ENCODE measurements at places on chromosomes 11 and 22.
A peak's percentile ranks its signal among the peaks of the same experiment; 100 is the strongest.

- peak; percentile 55 for DNase-seq
Observed at GRCh38 chr11:10375280-10375971, 70.6 kb downstream of the ADM start.

- no peak for DNase-seq
Observed at GRCh38 chr22:29259253-29259899, 8.4 kb downstream of the RHBDD3 start.

GRCh38 chr11:47376525-47377371 is 1.6 kb downstream of the SPI1 start:
- no peak for DNase-seq

- DNase-seq: no peak
Observed at GRCh38 chr11:11379661-11380060, 26.6 kb upstream of the CSNK2A3 start.

DNA sequence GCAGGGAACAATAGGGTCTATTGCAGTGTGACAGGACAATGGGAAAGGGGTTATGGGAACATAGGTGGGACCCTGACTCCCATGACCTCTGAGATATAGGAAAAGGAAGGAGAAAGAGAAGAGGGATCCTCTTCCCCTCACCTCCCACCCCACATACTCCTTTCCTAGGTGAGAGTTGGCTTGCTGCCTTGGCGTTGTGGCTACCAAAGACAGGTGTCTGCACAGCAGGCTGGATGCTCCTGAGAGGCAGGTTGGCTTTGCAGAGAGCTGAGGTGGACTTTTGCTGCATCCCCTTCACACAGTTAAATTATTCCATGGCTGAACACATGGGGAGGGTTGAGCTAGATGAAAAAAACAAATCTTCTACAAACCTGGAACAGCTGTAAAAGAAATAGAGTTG is 80.7 kb downstream of the SYT9 start:
- no peak for DNase-seq

GRCh38 chr22:27045103-27045947 is 387.9 kb downstream of the MIAT start:
- peak; percentile 46 for DNase-seq

DNA sequence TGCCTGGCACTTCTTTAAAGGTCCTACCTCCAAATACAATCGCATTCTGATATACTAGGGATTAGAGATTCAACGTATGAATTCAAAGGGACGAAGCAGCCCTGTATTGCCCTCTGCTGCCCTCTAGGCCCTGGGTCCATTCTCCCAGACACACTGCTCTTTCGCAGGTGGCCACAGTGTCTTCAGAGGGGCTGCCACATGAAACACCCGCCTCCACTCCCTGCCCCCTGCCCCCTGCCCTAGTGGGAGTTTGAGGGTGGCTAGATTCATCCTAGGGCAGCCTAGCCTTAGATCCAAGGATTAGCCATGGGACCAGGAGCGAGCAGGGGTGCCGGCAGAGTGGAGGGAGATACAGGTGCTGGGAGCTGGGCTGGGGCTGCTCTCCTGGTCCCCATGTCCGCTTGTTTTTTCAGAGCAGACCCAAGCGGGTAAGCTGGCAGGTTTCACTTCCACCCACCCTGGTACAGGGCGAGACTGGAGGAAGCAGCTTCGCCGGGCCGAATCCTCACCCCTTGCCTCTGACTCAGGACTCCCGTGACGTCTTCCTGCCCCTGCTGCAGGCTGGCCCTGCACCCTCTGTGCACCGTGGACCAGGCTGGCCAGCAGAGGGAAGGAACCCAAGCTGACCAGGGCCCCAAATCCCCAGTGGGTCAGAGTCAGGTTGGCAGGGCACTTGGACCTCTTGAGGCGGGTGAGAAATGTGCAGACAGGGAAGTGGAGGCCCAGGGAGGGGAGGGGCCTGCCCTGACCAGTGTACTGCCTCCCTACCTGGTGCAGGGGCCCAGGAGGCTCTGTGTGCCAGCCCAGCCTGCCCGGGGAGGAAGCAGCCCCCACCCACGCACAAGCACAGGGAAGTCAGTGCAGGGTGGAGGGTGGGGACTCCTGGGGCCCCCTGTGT is 28.4 kb upstream of the HMOX1 start:
- DNase-seq: no peak

- peak; percentile 16 for DNase-seq
Observed at GRCh38 chr11:74443071-74443864, 24.1 kb downstream of the KCNE3 start.

GRCh38 chr11:124483422-124483821 is 37.9 kb upstream of the OR8B8 start:
- DNase-seq: no peak

DNA sequence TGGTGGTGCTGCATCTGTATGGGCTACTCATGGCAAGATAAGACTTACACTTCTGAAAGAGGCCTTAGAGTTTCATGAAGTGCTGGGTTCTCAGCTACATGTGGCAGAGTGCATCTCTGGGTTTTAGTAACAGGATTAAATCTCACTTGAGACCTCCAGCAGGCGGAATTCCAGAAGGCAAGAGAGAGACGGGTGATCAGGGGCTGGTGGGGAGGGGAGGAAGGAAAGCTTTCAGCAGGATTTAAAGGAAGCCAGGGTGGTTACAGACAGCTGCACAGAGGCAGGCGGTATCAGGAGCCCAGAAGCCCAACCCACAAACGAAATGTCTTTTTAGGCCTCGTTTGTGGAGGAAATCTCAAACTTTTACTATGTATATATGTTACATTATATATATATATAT is 56.2 kb upstream of the CD82 start:
- no peak for DNase-seq

DNA sequence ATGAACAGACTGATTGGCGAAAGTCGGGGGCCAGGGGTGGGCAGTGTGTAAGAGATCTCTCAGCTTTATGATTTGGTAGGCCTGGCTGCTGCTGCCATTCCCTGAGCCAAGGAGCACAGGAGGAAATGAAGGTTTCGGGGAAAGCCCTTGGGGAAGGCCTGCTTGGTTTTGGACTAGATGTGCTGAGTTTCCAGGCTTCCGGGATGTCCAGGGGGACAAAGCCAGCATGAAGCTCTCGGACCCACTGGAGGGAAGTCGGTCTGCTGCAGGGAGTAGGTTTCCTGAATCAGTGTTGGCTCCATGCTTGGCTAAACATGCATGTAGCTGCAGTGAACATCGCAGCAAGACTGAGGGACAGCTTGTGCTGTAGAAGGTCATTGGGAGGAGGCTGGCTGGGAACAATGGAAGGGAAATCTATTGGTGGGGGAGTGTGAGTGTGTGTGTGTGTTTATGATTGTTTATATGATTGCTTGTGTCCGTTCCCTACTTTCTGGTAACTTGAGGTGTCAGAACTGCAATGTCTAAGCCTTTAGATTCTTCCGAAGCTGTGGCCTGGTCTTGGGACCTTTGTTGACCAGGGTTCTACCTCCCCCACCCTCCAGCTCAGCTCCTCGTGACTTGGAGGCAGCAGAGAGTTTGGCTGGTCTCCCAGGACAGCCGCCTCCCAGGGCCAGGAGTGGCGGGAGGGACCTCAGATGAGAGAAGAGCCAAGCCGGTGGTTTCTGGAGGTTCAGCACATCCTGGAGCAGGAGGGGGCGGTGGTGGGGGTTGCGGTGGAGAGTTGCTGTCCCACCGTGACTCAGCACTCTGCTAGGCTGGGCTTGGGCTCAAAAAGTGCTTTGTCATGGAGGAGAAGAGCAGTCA is 4.0 kb upstream of the FTH1 start:
- peak; percentile 100 for DNase-seq

- no peak for DNase-seq
Observed at GRCh38 chr11:3103076-3103475, 45.9 kb upstream of the CARS1 start.

- no peak for DNase-seq
Observed at GRCh38 chr11:36399236-36399635, 103.1 kb downstream of the PRR5L start.

DNA sequence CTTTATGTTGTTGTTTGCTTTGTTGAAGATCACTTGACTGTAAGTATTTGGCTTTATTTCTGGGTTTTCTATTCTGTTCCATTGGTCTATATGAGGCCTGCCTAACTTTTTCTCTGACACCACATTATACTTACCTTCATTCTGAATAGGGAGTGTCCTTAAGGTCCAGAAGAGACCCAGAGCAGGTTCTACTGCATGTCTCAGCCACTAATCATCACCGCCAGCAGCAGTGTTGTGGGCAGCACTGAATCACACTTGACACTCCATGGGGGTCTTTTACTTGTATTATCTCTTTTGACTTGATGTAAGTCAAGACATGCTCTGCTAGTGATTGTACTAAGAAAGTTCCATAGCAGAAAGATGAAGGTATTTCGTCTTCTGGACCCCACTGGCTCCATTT is 274.9 kb downstream of the TENM4 start:
- DNase-seq: no peak

DNA sequence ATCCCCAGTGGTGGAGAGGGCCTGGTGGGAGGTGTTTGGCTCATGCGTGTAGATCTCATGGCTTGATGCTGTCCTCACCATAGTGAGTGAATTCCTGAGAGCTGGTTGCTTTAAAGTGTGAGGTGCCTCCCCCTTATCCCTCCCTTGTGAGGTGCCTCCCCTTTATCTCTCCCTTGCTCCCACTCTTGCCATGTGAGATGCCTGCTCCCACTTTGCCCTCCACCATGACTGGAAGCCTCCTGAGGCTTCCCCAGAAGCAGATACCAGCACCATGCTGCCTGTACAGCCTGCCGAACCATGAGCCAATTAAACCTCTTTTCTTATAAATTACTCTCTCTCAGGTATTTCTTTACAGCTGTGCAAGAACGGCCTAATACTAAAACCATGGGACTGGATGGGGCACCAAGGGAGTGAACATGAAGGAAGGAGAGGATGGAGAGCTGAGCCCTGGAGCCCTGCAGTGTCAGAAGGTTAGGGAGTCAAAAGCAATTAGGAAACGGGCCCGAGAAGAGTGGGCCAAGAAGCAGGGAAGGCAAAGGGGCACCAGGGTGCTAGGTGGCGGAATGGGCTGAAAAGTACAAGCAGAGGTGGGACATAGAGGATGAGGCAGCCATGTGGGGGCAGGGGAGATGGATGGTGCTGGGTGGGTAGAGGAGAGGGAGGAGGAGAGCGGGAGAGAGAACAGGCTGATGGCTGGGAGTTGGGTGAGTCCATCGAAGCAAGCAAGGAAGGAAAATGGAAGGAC is 9.4 kb downstream of the IFITM10 start:
- DNase-seq: no peak

GRCh38 chr11:2459796-2460531 is 15.2 kb downstream of the KCNQ1 start:
- DNase-seq: no peak

DNA sequence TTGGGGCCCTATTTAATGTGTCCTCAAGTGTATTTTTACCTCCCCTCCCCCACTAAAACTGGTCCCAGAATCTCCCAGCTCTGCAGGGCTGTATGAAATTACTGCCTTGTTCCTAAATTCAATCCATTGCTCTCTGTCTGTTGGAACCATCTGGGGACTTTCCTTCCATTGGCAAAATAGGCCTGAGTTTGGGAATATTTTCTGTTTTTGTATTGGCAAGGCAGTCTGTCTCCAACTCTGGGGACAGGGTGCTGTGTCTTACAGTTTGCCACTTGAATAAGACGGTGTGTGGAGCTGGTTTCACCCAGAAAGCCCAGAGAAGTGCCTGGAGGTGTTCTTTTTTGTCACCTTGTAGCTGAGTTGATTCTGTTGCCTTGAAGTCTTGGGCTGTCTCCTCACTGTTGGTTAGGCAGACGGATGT is 1.3 kb downstream of the PACS1 start:
- no peak for DNase-seq

DNA sequence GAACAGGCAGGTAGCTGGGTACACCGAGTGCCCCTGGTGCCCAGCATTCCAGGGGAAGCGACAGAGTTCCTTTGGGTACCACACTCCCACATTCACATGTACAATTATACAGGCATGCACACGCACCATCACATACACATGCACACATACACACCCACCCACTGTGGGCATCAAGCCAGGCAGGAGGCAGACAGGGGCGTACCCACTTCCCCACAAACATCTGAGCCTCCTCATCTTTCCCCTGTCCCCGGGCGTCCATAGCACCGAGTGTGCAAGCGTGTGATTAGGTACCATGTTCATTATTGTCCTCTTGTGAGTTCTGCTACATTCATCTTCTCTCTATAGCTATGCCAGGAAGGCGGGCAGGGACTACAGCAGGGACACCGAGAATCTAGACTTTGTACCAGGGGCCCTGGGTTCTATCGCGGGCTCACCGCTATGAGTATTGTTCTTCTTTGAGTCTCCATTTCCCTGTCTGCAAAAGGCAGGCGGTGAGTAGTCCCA is 2.1 kb upstream of the CARD10 start:
- no peak for DNase-seq

- no peak for DNase-seq
Observed at GRCh38 chr11:108606495-108607160, 13.1 kb upstream of the EXPH5 start.

DNA sequence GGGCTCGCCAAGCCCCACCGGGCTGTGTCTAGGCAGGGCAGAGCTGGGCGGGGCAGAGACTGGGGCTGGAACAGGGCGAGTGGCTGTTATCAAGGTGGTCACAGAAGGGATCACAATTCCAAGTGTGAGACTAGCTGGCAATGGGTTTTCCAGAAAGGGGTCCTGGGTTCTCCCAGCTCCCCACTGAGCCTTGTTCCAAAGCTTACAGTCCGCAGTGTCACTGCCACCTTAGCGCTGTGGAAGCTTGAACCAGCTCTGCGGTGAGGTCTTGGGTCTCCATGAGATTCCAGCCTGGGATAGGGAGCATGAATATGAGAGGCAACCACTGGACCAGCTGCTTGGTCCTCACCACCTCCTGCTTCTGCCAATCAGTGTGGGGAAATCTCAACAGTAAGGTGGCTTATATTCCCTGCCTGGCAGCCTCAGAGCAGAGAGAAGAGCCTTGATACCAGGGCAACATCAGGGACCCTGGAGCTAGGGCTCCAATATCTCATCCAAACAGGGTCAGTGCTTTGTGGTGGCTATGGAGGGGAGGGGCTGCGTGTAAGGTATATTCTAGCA is 831 bp downstream of the CD44 start:
- DNase-seq: no peak

DNA sequence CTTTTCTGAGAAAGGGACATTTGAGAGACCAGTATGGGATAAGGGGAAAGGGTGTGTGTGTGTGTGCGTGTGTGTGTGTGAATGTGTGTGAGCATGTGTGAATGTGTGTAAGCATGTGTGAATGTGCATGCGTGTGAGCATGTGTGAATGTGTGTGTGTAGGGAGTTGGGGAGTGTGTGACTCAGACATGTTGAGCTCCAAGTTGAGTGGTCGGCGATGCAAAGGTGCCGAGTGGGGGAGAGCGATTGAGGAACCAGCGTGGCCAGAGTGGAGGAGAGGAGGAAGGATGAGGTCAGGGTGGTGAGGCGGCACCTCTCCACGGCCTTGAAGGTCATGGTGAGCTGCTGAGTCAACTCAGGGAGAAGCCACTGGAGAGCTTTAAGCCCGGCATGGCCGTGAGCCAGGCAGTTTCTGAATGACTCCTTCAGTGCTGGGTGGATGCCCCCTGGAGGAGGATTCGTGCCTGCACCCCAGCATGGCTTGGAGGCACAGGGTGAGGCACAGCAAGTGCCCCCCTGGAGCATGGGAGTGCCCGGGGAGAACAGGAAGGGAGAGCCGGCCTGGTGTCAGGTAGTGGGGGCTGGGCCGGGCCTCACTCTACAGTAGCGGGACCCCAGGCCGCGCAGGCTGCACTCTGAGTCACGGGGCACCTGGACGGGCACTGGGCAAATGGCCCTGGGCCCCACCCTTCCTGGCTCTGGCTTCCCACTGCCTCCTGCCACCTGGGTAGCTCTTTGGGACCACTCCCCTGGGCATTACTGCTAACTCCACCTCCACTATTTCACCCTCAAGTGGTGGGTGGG is 8.2 kb upstream of the CCDC88B start:
- DNase-seq: peak; percentile 91

- no peak for DNase-seq
Observed at GRCh38 chr22:19887256-19887985, 32.7 kb upstream of the GNB1L start.
